ENCODE measurements at places on chromosomes 7 and 10. TPM values are rescaled to one million over a fixed set of nuclear protein-coding genes. Genes with fewer than 3 reads are reported as not detected.

Gene BHLHA15
- not detected for total RNA-seq

Gene CDNF
- 0.85 TPM for total RNA-seq

Gene ESYT2
- total RNA-seq, result 124 TPM

Gene TFR2
- total RNA-seq, result 9.8 TPM

DNA sequence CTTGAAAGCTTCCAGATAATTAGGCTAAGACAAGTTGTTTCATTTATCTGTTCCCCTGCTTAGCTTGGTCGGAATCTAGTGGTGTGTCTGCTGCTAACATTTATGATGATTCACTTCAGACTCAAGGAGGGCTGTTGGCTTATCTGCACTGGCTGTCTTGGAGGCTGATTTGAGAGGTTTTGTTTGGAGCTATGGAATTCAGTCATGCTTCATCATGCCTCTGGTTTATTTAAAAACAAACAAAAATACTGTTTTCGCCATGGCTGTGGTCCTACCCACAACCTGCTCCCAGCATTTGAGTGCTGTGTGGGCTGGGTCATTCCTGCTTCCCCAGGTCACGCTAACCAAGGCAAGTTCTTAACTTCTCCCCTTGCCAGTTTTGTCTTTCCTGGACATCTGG lies 11.7 kb upstream of the ARPC1B start:
- H3K4me3 ChIP-seq, result no peak overlapping the region
- peaks cover 53% of the 10 kb centered on the region for H3K36me3 ChIP-seq
- peaks cover 5% of the 10 kb centered on the region for H3K4me1 ChIP-seq
- no peak for DNase-seq
- H3K27ac ChIP-seq, result no peak overlapping the region

DNA sequence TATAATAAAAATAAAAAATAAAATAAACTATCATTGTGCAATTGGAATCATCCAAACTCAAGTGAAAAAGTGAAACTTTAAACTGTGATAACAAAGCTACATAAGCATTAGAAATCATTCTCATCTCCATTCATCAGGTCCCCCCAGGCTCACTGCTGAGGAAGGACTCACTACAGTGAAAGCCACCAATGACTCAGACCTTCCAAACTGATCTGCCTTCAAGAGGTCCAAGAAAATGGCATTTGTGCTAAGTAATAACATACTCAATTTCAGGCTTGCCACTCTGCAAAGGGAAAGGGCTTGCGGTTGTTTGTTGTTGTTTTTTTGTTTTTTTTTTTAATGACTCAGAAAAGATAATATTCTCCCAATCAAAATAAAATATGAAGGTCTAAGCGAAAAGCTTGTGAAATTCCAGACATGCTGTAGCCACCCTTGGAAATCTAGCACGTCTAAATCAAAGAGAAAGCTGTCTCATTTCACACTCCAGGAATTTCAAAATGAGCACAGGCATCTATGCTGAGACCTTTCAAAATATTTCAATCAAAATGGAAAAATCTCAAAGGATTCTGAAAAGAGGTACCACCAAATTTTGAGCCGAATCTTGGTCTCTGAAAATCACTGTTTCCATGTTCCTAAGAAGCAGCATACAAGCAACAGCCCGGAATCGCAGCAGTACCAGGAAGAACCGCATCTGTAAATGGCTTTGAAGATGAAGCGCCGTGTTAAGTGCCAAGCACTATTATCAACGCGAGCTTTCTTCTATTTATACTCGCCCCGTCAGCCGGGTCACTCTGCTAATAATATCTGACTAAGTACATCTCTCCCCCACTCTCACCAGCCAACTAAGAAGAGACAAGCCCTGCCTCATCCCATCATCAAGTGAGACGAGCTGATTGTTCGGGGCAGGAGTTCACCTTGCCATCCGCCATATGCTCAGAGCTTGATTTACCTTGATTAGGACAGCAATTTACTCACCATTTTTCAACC lies 13.5 kb downstream of the SFMBT2 start:
- H3K4me3 ChIP-seq, result no peak overlapping the region
- H3K4me1 ChIP-seq, result peaks cover 43% of the 10 kb centered on the region
- no peak for DNase-seq
- no peaks in the 10 kb centered on the region for H3K27me3 ChIP-seq
- H3K36me3 ChIP-seq, result peaks cover 47% of the 10 kb centered on the region

DNA sequence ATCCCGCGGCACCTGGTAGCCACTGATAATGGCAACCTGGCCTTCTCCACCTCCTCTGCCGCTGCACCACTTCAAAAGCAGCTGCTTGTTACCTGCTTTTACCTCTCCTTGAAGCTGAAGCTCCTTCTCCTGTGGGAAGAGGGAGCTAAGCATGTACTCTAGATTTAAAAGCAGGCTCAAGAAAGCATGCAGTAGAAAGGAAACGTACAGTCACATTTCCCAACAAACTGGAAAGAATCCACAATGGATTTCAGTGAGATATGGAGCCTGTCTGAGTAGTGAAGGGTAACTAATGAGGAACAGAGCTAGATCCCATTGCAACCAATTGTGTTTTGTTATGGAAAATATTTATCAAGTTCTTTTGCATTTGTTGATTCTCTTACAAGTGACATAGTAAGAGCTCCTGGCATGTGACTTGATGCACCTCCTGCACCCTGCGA lies 457.4 kb upstream of the GALNT17 start:
- no peak for DNase-seq
- H3K4me3 ChIP-seq, result no peak overlapping the region
- H3K4me1 ChIP-seq, result peaks cover 19% of the 10 kb centered on the region
- no peaks in the 10 kb centered on the region for H3K36me3 ChIP-seq

- H3K4me3 ChIP-seq, result no peak overlapping the region
- no peak overlapping the region for H3K27ac ChIP-seq
- peaks cover 20% of the 10 kb centered on the region for H3K36me3 ChIP-seq
- no peaks in the 10 kb centered on the region for H3K27me3 ChIP-seq
- H3K4me1 ChIP-seq, result peaks cover 15% of the 10 kb centered on the region
These were observed 19.7 kb downstream of the AHR start for GRCh38 chr7:17318146-17318545.

DNA sequence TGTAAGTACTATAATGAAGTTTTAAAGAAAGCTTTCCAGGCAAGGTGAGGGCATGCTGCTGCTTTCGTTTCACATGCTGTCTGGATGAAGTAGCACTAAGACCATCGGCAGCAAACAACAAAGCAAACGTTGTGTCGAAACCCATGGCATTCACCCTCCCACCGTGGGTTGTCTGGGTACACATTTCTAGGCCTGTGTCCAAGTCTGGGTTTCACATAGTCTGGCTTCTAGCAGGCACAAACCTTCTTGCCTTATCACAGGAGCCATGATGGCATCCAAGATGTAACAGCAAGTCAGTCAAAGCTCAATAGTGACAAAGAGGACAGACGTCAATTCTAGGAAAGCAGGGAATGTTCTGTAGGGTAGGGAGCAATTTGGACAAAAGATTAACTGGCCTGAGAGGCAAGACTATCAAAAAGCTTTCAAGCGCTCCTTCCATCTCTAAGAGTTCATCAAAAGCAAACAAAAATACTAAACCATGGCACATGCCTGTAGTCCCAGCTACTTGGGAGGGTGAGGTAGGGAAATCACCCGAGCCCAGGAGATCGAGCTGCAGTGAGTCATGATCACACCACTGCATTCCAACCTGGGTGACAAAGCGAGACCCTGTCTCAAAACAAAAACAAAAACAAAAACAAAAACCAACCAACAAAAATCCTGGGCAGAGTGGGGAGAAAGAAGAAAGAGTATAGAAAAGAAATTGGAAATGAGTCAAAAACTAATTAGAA lies 42.7 kb downstream of the PAXIP1 start:
- DNase-seq, result no peak
- H3K27me3 ChIP-seq, result no peaks in the 10 kb centered on the region
- H3K36me3 ChIP-seq, result peaks cover 53% of the 10 kb centered on the region

DNA sequence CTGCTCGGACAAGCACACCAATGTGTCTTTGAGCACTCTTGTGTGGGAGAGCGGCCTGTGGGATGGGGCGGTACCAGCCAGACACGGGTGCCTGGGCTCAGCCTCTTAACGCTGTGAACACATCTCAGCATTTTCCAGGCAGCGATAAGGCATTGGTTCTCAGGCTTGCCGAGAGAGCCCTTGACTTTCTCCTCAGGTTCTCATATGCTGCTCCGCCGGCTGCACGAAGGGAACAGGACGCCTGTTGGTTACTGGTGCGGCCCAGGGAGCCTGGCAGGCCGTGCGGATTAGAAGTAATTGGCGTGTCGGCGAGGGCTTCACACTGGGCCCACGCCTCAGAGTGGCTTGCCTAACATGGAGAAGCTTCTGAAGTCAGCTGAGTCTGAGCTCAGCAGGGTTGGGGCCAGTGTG lies 456.7 kb upstream of the FOXK1 start:
- no peak overlapping the region for H3K4me3 ChIP-seq
- H3K27ac ChIP-seq, result no peak overlapping the region
- H3K27me3 ChIP-seq, result no peaks in the 10 kb centered on the region
- no peaks in the 10 kb centered on the region for H3K36me3 ChIP-seq
- no peaks in the 10 kb centered on the region for H3K4me1 ChIP-seq
- DNase-seq, result no peak

- DNase-seq, result no peak
- no peaks in the 10 kb centered on the region for H3K27me3 ChIP-seq
- no peak overlapping the region for H3K27ac ChIP-seq
- H3K4me3 ChIP-seq, result no peak overlapping the region
These were observed 40.8 kb upstream of the CTBP2 start for GRCh38 chr10:125201108-125201524.

Data from activated CD4-positive, alpha-beta T cell treated with anti-CD3 and anti-CD28 coated beads, Interleukin-2, amount 10 ng/mL, durations not matched to agents 7 days and 5 days (primary cell).